ENCODE measurements at places on chromosomes 6 and 20.

DNA sequence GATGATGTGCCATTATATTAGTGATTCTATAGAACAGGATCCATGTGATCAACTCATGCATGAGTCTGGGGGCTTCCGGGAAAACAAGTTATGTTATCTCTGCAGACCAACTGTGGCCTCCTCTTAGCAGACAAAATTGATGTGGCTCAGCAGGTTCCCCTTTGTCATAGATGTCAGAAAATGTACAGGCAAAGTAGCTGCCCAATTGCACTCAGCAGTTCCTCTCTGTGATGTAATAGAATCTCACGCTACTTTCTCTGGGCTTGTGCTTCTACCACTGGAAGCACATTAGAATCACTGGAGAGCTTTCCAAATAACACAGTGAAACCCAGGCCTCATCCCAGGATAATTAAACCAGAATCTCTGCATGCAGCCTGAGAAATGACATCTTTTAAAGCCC is 253.1 kb downstream of the SLC24A3 start:
- DNase-seq = no peak

- DNase-seq = no peak
Measured at GRCh38 chr6:77205936-77206335, 257.4 kb downstream of the HTR1B start.

GRCh38 chr6:100134297-100134696 is 140.3 kb upstream of the MCHR2 start:
- DNase-seq = no peak

DNA sequence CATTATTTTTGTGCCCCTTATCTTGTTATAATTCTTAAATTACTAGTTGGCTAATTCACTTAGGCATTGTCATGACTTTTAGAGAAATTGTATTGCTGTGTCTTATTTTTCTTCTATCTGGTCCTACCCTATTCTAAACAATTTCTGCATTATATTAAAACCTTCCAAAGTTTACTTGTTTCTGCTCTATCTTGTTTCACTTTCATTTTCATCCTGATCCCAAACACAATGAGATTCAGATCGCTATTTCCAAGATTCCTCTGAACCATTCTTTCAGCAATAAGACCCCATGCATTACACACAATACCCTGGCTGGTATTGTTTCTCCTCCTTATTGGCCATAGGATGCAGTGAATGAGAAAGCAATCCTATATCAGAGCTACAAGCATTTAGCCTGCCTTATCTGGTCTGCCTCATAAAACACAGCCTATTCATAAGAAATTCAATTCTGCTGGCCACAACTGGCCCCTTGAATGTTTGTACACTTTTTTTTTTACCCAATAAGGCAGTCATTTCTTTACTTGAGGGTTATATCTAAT is 69.9 kb upstream of the POU3F2 start:
- DNase-seq = no peak

DNA sequence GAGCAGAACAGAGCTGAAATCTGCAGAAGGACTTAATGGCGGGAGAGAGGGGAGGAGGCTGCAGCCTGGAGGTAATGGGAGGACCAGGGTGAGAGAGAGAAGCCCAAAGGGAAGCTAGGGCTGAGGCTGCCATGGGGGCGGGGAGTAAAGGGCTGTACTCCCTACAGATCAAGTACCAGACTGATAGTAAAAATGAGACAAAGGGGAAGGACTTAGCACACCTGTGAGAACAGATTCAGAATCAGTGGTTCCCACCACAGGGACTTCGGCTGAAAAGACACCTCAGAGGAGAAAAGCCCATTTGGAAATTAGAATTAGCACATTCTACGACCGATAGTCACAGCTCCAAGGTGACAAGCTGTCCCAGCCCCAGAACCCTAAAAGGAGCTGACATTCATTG is 6.4 kb upstream of the TBXT start:
- no peak for DNase-seq

DNA sequence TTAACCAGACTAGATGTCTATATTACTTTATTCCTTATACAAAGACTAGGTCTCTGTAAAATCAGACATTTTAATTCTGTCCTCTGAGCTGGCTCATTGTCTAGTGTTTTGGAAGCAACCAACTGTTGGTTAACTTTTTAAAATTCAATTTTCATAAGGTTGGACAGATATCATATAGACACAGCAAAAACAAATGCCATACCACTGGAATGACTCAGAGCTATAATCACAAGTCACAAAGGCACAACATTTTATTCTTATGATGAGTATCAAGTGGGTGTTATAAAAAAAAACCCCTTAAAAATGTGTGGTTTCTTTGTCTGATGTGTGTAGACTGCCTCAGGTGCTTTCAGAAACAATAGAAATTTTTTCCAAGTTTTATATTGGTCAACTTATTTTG is 296.2 kb upstream of the MARCKS start:
- DNase-seq = no peak

DNA sequence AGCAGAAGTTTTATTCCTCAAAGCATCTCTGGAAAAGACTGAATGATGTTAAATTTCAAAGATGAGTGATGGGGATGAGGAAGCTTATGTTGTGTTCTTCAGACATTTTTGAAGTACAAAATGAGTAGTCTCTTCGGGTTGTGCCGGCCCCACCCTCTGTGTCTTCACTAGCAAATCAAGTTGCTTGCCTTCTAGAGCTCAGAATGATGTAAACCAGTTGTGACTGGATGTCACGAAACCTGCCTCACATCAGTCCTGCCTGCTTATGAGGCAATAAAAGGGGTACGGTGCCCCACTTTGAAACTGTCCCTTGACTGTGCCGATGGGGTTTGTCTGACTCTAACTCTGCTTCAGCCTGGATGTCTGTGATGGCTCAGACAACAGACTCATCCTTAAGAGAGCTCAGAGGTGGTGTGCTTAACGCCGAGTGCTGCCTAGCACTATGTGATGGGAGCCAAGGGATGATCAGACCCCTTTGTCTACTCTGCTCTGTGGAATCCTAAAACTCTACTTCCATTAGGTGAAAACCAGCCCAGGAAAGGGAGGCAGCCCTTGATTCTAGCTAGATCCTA is 19.0 kb downstream of the TOMM34 start:
- peak; percentile 18 for DNase-seq

- DNase-seq = no peak
Measured at GRCh38 chr6:33950472-33950881, 146.7 kb upstream of the MLN start.

DNA sequence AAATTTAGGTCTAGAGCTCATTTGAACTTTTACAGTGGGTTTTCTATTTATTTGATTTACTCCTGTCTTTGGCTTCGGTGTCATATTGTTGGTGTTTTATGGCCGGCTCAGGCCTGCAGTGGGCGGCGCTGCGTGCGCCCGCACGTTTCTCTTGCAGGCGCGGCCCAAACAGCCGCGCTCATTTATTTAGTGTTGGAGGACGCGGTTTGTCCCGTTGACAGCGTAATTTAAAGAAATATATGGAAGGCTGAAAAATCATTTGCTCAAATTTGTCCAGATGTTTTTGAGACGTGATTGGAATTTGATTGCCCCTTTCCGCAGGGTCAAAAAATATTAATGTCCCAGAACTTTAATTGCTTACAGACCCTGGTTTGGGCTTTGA is 22.1 kb downstream of the TFAP2B start:
- DNase-seq = no peak

GRCh38 chr20:59578436-59579403 is 25.6 kb upstream of the PHACTR3 start:
- DNase-seq = no peak

DNA sequence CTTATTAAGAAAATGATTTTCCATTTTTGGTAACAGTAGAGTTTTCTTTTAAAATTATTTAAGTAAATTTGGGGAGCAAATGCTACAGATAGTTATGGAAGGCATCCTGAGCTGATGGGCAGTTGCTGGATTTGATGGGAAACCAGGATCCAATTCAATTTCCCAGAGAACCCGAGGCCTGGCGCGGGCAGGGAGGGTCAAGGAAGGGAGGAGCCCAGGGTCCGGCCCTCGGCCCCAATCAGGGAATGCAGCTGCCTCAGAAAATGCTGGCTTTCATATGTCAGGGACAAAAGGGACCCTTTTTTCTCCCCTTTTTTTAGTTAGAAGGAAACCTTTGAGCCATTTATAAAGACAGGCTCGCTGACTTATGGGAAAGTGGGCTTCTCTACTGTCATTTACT is 42.1 kb downstream of the CTCFL start:
- DNase-seq = no peak

GRCh38 chr6:92962846-92963245 is 456.5 kb downstream of the EPHA7 start:
- DNase-seq = no peak

GRCh38 chr6:35443341-35444030 is 8.7 kb upstream of the FANCE start:
- no peak for DNase-seq

GRCh38 chr20:19969507-19970255 is 47.5 kb upstream of the NAA20 start:
- DNase-seq = no peak

DNA sequence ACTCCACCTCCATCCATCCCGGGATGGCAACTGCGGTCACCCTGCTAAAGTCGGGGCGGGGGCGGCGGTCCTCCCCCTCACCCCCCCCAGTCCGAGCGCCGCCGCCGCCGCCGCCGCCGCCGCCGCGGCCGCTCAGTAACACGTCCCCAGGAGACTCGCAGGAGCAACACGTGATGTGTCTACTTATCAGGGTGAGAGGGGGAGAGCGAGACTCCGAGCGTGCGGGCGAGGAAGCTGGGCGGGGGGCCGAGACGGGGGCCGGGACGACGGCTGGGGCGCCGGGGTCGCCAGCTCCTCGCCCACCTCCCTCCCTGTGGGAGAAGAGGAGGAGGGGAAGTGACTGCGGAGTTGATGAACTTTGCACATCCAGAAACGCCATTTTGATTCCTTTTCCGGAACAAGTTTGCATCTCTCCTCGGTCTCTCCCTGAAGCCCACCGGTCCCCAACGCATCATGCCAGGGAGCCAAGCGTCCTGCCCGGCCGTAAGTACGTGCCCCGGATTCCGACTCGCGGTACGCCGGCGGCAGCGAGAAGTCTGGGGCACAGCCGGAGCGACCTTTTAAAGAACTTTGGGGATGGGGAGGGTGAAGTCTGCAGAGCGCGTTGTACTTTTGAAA is at the start of gene RREB1:
RREB1 (plus strand) TSS at position 384 of the 618 bp plus-strand sequence. CDS start 73,951 bp downstream, outside the sequence.
- DNase-seq = peak; percentile 77

GRCh38 chr6:5318617-5319272 is 57.4 kb downstream of the FARS2 start:
- DNase-seq = no peak

DNA sequence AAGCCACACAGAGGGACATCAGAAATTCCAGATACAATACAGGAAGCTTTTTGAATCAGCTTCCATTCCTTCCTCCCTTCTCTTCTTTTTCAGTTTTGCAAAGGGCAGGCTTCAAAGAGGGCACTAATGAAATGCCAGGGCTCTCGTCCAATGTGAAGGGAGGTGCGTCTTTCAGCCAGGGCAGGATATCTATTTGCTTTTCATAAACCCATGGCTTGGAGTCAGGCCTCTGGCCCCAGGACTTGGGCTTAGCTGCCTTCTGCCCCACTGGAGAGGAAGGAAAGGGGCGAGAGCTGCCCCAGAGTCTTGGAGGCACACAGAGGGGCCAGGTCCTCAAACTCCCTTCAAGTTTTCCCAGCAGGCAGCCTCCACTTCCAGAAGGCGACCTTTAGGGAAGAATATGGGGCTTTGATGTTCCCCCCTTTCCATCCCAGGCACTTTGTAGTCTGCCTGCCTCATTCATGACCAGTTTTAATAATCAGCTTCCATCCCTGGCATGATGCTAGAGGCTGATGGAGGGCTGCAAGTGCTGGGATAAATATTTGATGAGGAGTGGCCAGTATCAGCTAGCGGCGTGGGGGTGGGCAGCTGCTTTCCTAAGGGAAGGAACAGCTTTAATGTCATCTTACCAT is 234.8 kb downstream of the NRN1 start:
- DNase-seq = no peak

DNA sequence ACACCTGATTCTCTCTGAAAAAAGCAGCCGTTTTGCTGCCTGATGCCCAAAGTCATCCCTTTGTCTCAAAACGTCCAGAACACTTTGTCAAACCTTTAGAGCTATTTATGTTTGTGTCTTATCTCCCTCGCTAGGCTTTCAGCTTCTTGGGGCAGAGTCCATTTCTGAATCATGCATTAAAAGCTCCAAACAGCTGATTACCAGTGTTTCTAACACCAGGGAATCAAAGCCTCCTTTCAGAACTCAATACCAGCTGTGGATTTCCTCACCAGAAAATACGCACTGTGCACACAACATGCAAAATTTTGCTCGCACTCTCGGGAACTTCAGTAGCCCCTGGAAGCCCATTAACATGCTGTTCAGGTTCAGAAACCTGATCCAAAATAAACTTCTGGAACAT is 333.3 kb downstream of the HACE1 start:
- DNase-seq = no peak

DNA sequence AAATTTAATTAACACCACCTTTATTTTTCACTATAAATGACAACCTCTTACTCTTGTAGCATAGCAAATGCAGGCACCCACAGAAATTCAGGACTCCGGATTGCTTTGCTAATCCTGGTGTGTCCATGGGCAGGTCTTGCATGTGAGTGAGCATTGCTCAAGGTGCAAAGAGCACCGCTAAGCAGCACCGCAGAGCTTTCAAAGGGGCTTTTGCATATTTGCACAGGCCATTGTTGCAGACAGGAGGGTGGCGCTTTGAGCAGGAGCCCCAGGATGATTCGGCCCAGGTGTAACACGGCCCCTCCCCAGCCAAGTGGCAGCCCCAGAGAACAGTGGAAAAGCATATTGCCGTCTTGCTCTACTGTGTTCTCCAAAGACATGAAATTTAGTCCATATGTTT is 293.2 kb downstream of the NRN1 start:
- no peak for DNase-seq

- peak; percentile 11 for DNase-seq
Measured at GRCh38 chr20:11912013-11912658, 5.6 kb upstream of the BTBD3 start.

- no peak for DNase-seq
Measured at GRCh38 chr6:109095835-109096084, 453 bp downstream of the CEP57L1 start.

DNA sequence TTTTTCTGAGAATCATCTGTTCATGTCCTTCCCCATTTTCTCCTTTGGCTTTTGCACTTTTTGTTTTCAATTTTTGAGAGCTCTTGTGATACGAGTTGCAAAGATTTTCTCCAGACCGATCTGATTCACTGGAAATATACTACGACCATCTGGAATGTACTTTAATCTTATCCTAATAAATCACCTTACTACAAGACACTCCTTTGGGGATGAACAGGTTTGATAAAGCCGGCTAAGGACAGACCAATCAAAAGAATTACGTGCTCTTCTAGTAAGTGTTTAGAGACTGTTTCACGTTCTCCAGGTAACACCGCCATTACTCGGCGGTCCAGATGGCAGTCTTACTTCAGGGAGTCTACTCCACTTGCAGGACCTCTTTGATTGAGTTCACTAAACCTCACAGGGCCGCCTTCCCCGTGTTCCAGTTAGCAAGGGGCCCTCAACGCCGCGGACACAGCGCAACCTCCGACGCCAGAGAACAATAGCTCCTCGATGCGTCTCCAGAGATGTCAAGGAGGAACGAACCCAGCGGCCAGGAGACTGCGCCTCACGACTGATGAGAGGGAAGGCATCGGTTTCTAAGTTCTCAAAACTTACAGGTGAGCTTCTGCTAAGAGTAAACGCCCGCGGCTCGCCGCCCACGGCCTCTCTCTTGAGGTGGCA is 920 bp upstream of the WTAP start:
- DNase-seq = no peak

All from activated CD4-positive, alpha-beta T cell treated with anti-CD3 and anti-CD28 coated beads for 36 hours (primary cell).